CD4-positive, alpha-beta memory T cell (primary cell): ENCODE measurements at places on chromosomes 3 and 15.

DNA sequence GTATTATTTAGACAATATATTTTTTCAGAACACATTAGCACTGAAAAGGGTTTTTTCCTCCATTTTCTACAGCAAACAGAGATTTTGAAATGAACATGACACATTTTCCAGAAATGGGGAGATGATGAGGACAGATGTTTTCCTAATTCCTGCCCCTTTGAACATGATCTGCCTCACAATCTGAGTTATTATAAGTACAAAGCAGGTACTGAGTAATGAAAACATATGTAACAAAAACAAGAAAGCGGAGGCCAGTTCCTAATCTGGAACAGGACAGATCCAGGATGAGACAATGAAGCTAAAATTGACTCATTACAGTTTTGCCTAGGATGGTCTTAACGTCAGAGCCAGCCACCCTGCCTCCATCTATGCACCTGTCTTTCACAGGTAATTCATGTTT, 642.8 kb upstream of the NR2F2 start:
- H3K27me3 ChIP-seq, result no peaks in the 10 kb centered on the region
- no peaks in the 10 kb centered on the region for H3K36me3 ChIP-seq
- no peak overlapping the region for H3K4me3 ChIP-seq
- no peak overlapping the region for H3K27ac ChIP-seq

DNA sequence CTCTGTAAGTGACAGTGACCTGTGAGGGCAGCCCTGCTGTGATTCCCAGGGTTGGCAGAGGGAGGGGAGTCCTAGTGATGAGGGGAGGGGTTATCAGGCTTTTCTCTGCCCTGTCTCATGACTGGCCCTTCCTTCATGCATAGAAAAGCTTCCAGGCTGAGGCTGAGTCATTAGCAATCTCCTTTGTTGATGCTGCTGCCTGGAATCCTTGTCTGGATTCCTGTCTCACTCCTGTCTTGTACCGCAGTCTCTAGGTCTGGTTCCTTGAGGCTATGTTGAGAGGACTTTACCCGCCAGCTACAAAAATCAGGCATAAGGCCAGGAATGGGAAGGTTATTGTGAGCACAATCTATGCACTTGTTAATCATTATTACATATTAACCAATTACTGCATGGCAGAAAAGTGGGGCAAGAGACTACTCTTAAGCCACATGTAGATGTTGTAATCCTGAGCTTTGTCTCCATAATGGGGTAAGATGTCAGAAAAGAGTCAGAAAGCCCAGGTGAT, 7.2 kb downstream of the KLHL6 start:
- peaks cover 72% of the 10 kb centered on the region for H3K4me1 ChIP-seq
- H3K4me3 ChIP-seq, result no peak overlapping the region
- H3K27me3 ChIP-seq, result no peaks in the 10 kb centered on the region
- no peak overlapping the region for H3K27ac ChIP-seq
- peaks cover 4% of the 10 kb centered on the region for H3K36me3 ChIP-seq
- DNase-seq, result no peak

- peak overlapping the region; percentile 53 for H3K27ac ChIP-seq
- no peak overlapping the region for H3K4me3 ChIP-seq
- no peaks in the 10 kb centered on the region for H3K36me3 ChIP-seq
- DNase-seq, result no peak
- peaks cover 44% of the 10 kb centered on the region for H3K4me1 ChIP-seq
Observed at GRCh38 chr3:42079701-42080452, 11.3 kb upstream of the TRAK1 start.

GRCh38 chr3:117084277-117084676, 374.7 kb downstream of the TUSC7 start:
- no peaks in the 10 kb centered on the region for H3K4me1 ChIP-seq
- DNase-seq, result no peak
- no peak overlapping the region for H3K27ac ChIP-seq
- no peaks in the 10 kb centered on the region for H3K27me3 ChIP-seq
- H3K36me3 ChIP-seq, result no peaks in the 10 kb centered on the region

DNA sequence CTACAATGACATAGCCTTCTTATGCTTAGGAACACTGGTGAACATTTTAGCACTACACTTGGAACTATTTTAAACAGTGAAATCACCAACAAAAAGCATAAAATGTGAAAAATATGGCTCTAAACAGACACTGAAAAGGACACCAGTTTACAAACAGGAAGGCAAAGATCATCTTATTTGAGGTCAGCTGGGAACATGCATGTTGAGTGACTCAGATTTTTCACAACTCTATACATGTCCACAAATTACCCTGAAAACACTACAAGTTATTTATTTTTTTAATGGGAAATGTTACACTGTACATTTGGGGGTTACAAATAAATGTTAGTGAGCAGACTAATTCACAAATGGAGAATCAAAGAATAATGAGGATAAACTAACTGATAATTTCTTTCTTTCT, 12.5 kb upstream of the GK5 start:
- no peak for DNase-seq
- no peaks in the 10 kb centered on the region for H3K36me3 ChIP-seq
- H3K27me3 ChIP-seq, result no peaks in the 10 kb centered on the region
- no peak overlapping the region for H3K4me3 ChIP-seq
- H3K27ac ChIP-seq, result no peak overlapping the region

DNA sequence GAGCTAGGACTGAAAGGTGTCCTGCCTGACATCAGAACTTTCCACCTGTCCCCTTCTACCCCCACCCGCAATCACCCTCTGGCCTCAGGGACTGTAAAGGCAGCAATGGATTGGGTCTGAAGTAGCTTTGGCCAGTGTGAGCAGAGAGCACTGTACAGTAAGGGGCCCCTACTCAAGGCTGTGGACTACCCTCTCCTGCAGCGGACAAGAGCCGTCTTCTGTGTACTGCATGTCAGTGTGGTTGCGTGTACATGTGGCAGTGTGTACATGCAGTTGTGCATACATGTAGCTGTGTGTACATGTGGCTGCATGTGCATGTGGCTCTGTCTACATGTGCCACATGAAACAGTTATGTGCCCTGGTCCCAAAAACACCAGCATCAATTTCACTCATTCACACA, 205.9 kb upstream of the LINGO1 start:
- DNase-seq, result no peak
- H3K27me3 ChIP-seq, result no peaks in the 10 kb centered on the region
- H3K4me1 ChIP-seq, result no peaks in the 10 kb centered on the region
- no peaks in the 10 kb centered on the region for H3K36me3 ChIP-seq
- H3K4me3 ChIP-seq, result no peak overlapping the region

DNA sequence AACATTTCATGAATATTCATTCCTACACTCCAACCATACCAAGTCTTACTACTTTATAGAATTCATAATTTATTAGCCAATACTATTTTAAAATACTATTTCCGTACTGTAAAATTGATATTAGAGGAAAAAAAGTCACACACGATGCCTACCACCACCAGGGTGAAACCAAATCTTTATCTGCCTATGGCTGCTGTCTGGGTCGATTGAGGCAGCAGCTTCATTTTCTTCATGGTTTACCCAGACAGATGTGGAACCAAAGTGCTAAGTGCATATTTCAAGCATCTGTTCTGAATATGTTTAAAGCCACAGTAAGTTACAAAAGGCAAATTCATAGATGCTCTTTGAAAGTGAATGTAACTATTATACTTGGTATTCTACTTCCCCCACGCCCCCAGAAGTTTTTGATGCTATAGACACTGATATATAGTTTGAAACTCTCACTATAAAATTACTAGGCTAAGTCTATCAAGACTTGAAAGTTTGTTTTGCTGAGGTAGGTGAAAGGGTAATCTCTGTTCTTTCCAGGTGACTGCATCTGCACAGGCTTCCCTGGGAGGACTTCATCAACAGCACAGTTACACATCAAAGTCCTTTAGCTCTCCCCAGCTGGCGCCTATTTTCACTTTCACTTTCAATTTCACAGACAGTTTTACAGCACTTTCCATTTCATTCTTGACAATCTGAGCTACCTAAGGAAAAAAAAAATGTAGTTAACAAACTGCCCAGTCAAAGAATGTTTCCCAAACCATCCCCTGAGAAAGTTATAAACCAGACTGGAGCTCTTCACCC, 113.9 kb downstream of the POLQ start:
- H3K27ac ChIP-seq, result peak overlapping the region; percentile 25
- peaks cover 21% of the 10 kb centered on the region for H3K4me1 ChIP-seq
- H3K36me3 ChIP-seq, result no peaks in the 10 kb centered on the region
- peak overlapping the region; percentile 51 for H3K4me3 ChIP-seq
- DNase-seq, result peak; percentile 63

GRCh38 chr3:171095063-171095462, 68.5 kb upstream of the SLC2A2 start:
- no peak overlapping the region for H3K27ac ChIP-seq
- no peaks in the 10 kb centered on the region for H3K4me1 ChIP-seq
- H3K36me3 ChIP-seq, result peaks cover 29% of the 10 kb centered on the region
- no peak overlapping the region for H3K4me3 ChIP-seq
- DNase-seq, result no peak
- H3K27me3 ChIP-seq, result no peaks in the 10 kb centered on the region

- no peak overlapping the region for H3K4me3 ChIP-seq
- peaks cover 6% of the 10 kb centered on the region for H3K27me3 ChIP-seq
- H3K36me3 ChIP-seq, result no peaks in the 10 kb centered on the region
- H3K27ac ChIP-seq, result no peak overlapping the region
Observed at GRCh38 chr3:48661501-48662144, 1.1 kb downstream of the CELSR3 start.

DNA sequence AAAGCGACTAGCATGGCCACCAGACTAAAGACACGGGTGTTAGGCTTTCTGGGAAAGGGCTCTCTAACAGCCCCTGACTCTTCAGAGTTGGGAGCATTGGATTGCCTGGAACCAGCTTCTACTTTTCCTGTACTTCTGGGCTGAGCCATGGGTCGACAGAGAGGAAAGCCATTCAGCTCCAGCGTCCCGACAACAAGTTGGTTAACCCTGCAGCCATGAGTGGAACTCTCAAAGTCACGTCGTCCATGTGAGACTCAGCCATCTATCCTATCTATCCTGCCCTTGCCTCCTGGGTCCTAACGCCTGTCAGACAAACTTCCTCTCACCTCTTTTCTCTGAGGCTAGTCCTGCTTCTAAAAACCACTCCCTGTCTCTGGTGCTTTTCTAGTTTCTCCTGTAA, 32.6 kb upstream of the TBC1D5 start:
- H3K27me3 ChIP-seq, result no peaks in the 10 kb centered on the region
- no peaks in the 10 kb centered on the region for H3K36me3 ChIP-seq
- no peak overlapping the region for H3K4me3 ChIP-seq
- no peak overlapping the region for H3K27ac ChIP-seq

DNA sequence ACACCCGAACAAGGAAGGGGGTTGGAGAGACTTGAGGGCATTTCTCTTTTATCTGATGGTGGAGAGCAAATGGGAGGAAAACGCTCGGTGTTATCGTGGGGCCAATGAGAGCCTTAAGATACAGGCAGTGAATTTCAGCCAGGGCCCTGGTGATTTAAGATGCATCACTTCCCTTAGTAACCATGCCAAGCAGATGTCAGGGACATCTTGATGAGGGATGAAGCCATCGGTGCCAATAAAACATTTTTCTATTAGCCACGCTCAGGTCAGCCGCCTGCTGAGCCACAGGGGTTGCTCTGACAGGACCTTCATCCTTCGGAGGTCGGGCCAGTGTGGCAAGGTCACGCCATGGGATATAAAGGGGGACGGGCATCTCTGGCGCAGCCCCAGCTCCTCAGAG, 10.6 kb downstream of the IQSEC1 start:
- H3K36me3 ChIP-seq, result no peaks in the 10 kb centered on the region
- no peaks in the 10 kb centered on the region for H3K27me3 ChIP-seq
- no peaks in the 10 kb centered on the region for H3K4me1 ChIP-seq
- no peak for DNase-seq
- H3K27ac ChIP-seq, result no peak overlapping the region

GRCh38 chr15:68415061-68415460, 16.9 kb downstream of the ITGA11 start:
- H3K36me3 ChIP-seq, result no peaks in the 10 kb centered on the region
- DNase-seq, result no peak
- no peaks in the 10 kb centered on the region for H3K27me3 ChIP-seq
- H3K27ac ChIP-seq, result no peak overlapping the region
- H3K4me1 ChIP-seq, result no peaks in the 10 kb centered on the region
- no peak overlapping the region for H3K4me3 ChIP-seq

DNA sequence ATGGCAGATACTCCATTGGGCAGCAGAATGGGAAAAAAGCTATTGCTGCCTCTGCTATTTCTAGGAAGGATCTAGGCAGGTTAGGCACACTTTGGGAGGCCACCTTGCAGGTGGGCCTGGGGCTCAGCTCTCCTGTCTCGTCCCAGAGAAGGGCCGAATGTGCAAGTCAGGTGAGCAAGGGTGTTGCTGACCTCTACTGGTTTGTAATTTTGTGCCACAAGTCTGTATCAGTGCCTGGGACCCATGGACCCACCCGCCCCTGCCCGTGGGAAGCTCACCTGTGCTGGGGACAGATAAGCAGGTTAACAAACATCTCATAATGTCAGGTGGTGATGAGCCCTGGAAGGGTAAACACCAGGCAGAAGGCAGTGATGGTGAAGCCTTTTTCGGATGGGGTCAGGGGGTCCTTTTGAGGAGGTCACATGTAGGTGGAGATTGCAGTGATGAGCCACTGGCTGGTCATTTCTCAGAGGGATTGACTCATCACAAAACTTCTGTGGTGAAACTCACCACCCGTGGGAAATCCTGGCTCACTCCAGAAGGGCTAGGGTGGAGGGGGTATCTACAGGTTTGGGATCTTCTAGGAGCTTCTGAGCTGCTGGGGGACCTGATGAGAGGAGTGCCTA, 161.3 kb downstream of the KLF13 start:
- H3K27me3 ChIP-seq, result no peaks in the 10 kb centered on the region
- peaks cover 38% of the 10 kb centered on the region for H3K4me1 ChIP-seq
- no peak overlapping the region for H3K27ac ChIP-seq
- no peak overlapping the region for H3K4me3 ChIP-seq

GRCh38 chr3:182905623-182906022, 74.7 kb downstream of the DCUN1D1 start:
- no peaks in the 10 kb centered on the region for H3K27me3 ChIP-seq
- no peak overlapping the region for H3K27ac ChIP-seq
- no peak overlapping the region for H3K4me3 ChIP-seq
- peaks cover 5% of the 10 kb centered on the region for H3K4me1 ChIP-seq
- no peak for DNase-seq

- H3K4me1 ChIP-seq, result no peaks in the 10 kb centered on the region
- no peak overlapping the region for H3K27ac ChIP-seq
- H3K36me3 ChIP-seq, result no peaks in the 10 kb centered on the region
- no peak for DNase-seq
- H3K4me3 ChIP-seq, result no peak overlapping the region
Observed at GRCh38 chr3:101081999-101082398, 88.8 kb upstream of the ABI3BP start.

GRCh38 chr15:70324001-70324974, 226.6 kb upstream of the TLE3 start:
- no peaks in the 10 kb centered on the region for H3K27me3 ChIP-seq
- H3K4me3 ChIP-seq, result no peak overlapping the region
- H3K36me3 ChIP-seq, result no peaks in the 10 kb centered on the region
- H3K27ac ChIP-seq, result no peak overlapping the region
- no peak for DNase-seq

DNA sequence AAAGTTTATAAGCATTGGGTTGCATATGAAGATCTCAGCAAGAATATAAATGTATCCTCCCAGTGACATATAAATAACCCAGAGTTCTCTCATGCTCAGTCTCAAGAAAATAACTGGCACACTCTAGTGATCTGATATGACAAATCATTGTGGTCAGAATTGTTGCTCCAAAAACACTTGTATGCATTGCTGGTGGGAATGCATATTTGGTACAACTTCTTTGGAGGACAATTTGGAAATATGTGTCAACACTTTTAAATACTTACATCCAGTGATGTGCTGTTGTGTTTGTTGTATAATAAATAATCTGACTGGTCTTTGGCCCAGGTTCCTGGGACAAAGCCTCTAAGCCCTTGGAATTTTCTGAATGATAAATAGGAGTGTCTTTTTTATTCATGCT, 66.7 kb upstream of the STT3B start:
- H3K4me3 ChIP-seq, result no peak overlapping the region
- peaks cover 64% of the 10 kb centered on the region for H3K4me1 ChIP-seq
- H3K36me3 ChIP-seq, result no peaks in the 10 kb centered on the region
- H3K27me3 ChIP-seq, result no peaks in the 10 kb centered on the region
- H3K27ac ChIP-seq, result no peak overlapping the region
- no peak for DNase-seq
